Vagina (tissue), 2 donors: ENCODE measurements at places on chromosomes 12 and 14. TPM values are rescaled to one million over a fixed set of nuclear protein-coding genes. Genes with fewer than 3 reads are reported as not detected.

- peak overlapping the region; percentile 83 for H3K27ac ChIP-seq
- H3K27me3 ChIP-seq = no peaks in the 10 kb centered on the region
- peak overlapping the region; percentile 54 for H3K4me3 ChIP-seq
- peaks cover 14% of the 10 kb centered on the region for H3K4me1 ChIP-seq
- H3K36me3 ChIP-seq = no peaks in the 10 kb centered on the region
- no peak for DNase-seq
Observed at GRCh38 chr14:22822571-22823098, 7.1 kb upstream of the MRPL52 start.

GRCh38 chr12:92690601-92691000, 12.2 kb upstream of the PLEKHG7 start:
- no peaks in the 10 kb centered on the region for H3K36me3 ChIP-seq
- no peak overlapping the region for H3K27ac ChIP-seq
- no peak for DNase-seq
- no peak overlapping the region for H3K4me3 ChIP-seq

GRCh38 chr14:91723501-91723900, 8.4 kb downstream of the CATSPERB start:
- no peak for DNase-seq
- no peaks in the 10 kb centered on the region for H3K4me1 ChIP-seq
- no peaks in the 10 kb centered on the region for H3K27me3 ChIP-seq
- no peaks in the 10 kb centered on the region for H3K36me3 ChIP-seq
- no peak overlapping the region for H3K4me3 ChIP-seq

DNA sequence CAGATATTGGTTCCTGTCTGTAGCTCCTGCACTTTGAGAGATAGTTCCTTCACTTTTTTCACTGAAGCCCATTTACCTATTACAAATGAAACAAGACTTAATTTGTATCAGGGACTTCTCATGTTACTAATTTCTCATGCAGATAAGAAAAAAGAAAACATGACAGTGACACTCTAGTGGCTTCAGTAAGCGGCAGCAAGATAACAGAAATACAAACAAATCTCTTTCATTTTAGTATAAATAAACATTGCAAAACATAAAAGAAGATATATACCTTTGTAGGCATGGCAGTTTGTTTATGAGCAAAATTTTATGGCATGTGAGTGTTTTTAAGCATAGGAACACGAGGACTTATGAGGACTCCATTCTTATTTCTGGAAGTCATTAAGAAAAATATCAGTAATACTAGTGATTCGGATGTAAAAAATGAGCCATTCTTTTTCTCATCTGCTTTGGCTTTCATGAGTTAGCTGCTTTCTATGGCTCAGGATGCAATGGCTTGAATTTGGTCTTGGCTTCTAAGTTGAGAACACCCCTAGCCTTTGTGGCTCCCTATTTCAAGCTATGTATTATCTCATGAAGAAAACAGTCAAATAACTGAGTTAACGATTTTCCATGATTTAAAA, 310.1 kb upstream of the RGS6 start:
- H3K4me1 ChIP-seq = no peaks in the 10 kb centered on the region
- H3K36me3 ChIP-seq = peaks cover 9% of the 10 kb centered on the region
- DNase-seq = no peak

GRCh38 chr14:100386121-100386520, 63.0 kb downstream of the SLC25A47 start:
- no peak for DNase-seq
- H3K36me3 ChIP-seq = no peaks in the 10 kb centered on the region
- no peak overlapping the region for H3K4me3 ChIP-seq
- peaks cover 27% of the 10 kb centered on the region for H3K4me1 ChIP-seq
- no peaks in the 10 kb centered on the region for H3K27me3 ChIP-seq
- no peak overlapping the region for H3K27ac ChIP-seq

DNA sequence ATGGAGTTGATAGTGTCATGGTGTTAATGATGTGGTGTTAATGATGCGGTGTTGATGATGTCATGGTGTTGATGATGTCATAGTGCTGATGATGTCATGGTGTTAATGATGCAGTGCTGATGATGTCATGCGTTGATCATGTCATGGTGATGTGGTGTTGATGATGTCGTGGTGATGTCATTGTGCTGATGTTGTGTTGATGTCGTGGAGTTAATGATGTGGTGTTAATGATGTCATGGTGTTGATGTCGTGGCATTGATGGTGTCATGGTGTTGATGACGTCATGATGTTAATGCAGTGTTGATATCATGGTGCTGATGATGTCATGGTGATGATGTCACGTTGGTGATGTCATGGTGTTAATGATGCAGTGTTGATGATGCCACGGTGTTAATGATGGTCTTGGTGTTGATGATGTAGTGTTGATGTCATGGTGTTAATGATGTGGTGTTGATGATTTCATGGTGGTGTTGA, 49.1 kb upstream of the RIMBP2 start:
- H3K36me3 ChIP-seq = no peaks in the 10 kb centered on the region
- H3K27ac ChIP-seq = no peak overlapping the region
- H3K4me3 ChIP-seq = no peak overlapping the region
- H3K4me1 ChIP-seq = no peaks in the 10 kb centered on the region
- no peaks in the 10 kb centered on the region for H3K27me3 ChIP-seq

DNA sequence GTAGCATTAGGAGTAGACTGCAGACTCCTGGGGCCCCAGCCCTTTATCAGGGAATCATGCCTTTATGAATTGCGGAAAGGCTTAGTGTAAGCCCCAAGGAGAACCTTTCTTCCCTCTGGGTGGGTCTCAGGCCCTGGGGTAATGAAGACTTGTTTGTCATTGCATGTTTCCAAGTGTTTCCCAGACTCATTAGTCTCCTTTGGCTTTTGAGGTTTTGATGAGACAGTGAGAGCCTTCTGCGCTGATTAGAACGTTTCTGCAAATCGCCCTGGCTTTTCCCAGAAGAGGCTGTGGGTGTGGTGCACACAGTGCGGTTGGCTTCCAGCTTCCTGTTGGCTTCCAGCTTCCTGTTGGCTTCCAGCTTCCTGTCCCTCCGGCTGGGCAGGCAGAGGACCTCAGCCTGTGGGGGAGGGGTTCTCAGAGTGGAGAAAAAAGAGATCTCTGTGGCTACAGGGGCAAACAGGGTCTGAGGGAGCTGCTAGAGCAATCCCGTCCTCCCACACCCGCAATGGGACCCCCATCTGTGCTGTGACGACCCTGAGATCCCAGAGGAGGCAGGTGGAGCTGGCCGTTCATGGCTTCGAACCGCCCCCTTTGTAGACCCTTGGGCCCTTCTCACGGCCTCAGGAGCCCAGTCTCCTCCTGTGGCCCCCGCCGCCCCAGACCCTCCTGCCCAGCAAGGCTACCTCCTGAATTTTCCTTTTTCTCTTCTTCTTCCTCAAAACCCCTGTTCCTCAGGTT, 42.1 kb downstream of the GPR68 start:
- H3K4me3 ChIP-seq = no peak overlapping the region
- peak overlapping the region; percentile 14 for H3K27ac ChIP-seq
- H3K4me1 ChIP-seq = peaks cover 15% of the 10 kb centered on the region

GRCh38 chr14:48333221-48333920, 658.0 kb upstream of the MDGA2 start:
- no peaks in the 10 kb centered on the region for H3K27me3 ChIP-seq
- H3K4me1 ChIP-seq = no peaks in the 10 kb centered on the region
- DNase-seq = no peak
- H3K27ac ChIP-seq = no peak overlapping the region

DNA sequence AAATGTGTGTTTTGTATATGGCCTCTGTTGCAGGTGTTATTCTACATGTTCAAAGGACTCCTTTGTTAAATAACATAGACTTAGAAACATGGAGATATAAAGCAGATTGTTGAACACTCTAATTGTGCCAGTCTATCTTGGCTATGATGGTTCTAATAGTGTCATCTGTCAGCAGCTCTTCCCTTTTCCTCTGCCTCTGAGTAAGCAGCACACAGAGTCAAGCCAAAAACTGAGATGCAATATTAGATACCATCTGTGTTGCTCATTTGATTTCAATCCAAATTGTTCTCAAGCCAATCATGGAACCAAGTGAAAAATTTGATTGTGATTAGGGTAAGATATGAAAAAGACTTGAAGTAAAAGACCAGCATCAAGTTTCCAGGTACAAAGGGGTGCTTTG, 871.1 kb upstream of the MGAT4C start:
- H3K36me3 ChIP-seq = no peaks in the 10 kb centered on the region
- no peak for DNase-seq
- no peaks in the 10 kb centered on the region for H3K27me3 ChIP-seq
- no peaks in the 10 kb centered on the region for H3K4me1 ChIP-seq
- H3K4me3 ChIP-seq = no peak overlapping the region

Gene RPS26
- total RNA-seq = 597 TPM

Gene KLRC1
- total RNA-seq = 1.5 TPM

Gene GALNT16
- 5.2 TPM for total RNA-seq
